ENCODE measurements at places on chromosomes 12 and 14. TPM values are rescaled to one million over a fixed set of nuclear protein-coding genes. Genes with fewer than 3 reads are reported as not detected.
A peak's percentile ranks its signal among the peaks of the same experiment; 100 is the strongest.

- DNase-seq = no peak
These were observed 1.1 kb downstream of the AMDHD1 start for GRCh38 chr12:95944108-95944704.

DNA sequence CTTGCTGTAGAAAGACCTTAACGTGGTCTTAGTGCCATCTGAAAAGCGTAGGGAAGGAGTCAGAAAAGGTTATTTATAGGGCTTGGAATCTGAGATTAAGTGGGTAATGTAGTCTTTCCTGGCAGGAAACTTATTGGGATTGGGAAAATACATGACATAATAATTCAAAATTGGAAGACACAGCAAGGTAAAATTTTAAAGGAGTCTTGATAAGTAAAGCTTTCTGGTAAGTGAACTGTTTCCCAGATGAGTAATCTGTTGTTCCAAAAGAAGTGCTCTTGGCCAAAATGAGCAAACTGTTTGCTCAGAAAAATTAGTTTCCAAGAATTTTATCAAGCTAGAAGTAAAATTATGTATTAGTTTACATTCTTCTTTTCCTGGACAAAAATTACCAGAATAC, 149.3 kb upstream of the TMTC2 start:
- DNase-seq = no peak

DNA sequence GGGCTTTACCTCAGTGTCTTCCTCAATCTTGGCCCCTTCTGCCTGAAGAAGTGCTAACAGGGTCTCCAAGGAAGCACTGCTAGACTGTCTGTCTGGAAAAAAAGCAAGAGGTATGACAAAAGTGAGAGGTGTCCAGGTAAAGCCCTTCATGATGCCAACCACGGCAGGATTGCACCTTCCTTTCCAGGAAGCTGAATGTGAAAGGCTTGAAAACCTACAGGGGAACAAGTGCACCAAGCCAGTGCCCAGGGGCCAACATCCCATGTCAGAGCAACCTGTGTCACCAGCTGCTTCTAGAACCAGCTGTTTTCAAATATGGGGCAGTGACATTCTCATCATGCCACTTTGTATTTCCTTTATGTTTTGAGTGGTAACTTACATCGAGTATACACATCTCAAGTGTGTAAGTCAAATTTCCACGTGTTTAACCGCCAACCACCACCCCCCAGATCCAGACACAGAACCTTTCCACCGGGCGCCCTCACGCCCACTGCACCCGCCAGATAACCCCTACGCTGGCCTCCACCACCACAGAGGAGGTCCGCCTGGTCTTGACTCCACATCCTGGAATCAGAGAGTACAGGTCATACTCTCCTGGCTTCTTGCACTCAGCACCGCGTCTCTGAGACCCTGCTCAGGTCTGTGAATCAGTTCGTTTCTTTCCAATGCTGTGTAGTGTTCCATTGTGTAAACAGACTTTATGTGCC, 27.3 kb downstream of the VPS37B start:
- peak; percentile 26 for DNase-seq

DNA sequence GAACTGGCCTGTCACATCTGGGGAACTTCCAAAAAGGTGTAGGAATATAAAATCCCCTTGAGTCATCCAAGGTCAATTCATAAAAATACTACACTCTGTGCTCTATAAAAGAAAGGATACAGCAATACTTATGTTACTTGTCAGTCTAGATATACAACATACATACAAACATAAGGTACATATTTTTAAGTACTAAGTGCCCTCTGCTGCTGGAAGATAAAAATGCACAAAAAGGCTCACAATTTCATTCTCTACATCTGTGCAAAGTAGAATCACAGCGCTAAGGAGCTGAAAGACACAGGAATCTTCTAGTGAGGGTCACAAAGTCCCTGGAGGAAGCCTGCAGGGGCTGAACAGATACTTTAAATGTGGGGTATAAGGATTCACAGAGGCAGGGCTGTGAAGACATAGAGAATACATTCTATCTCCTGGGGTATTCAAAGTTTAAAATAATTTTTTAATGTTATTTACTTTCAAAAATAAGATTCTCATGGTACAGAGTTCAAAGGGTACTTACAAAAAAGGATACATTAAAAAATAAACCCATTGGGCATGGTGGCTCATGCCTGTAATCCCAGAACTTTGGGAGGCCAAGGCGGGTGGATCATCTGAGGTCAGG, 10.2 kb upstream of the GOLGA5 start:
- DNase-seq = peak; percentile 80

DNA sequence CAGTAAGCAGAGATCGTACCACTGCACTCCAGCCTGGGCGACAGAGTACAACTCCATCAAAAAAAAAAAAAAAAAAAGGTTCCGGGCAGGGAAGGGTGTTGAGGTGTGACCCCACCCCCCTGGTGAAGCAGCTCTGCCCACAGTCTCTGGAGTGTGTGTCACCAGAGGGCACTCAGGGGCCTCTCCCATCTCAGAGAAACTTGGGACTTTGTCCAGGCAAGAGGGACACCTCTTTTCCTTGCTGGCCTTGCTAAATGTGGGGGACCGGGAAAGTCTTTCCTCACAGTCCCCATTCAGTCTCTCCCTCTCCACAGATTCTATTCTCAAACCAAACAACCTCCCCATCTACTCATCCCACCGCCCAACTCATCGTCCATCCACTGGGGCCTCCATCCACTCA, 43.6 kb downstream of the RFLNA start:
- DNase-seq = no peak

The GYS2 gene
- not detected for polyA plus RNA-seq

GRCh38 chr12:119679490-119679889, 11.6 kb downstream of the PRKAB1 start:
- no peak for DNase-seq

The PMEL gene
- 1.3 TPM for polyA plus RNA-seq

DNA sequence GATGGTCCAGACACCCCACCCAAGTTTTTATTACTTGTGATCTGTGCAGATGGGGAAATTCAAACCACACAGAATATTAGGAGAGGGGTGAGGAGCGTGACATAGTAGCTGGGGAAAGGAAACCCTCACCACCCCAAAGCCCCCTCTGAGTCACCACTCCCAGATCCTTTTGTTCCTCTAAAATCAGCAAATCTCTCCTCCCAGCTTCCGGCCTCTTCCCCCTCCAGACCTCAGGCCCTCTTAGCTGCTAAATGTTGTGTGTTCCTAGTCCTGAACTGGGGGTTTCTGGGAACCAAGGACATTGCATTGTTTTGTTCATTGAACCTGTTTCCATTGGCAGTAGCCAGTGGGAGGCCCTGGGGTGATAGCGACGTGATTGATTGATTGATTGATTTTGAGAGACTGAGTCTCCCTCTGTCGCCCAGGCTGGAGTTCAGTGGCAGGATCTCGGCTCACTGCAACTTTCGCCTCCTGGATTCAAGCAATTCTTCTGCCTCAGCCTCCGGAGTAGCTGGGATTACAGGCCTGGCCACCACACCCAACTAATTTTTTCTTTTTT, 5.9 kb upstream of the ORAI1 start:
- no peak for DNase-seq

DNA sequence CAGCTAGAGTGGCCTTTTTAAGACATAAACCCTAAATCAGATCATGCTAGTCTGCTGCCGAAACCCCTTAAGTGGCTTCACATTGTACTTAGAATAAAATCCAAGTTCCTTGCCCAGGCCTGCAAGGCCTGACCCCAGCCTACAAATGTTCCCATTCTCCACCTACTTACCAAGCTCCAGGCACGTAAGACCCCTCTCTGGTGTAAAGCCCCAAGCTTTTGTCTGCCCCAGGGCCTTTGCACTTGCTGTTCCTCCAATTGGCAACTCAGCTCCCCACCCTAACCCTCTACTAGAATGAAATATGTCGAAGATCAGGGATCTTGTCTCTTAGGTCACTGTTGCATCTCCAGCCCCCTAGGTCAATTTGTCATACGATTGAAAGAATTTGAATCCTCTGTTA, 27.1 kb upstream of the MED13L start:
- DNase-seq = no peak
